ENCODE measurements at places on chromosomes 2 and 18. TPM values are rescaled to one million over a fixed set of nuclear protein-coding genes. Genes with fewer than 3 reads are reported as not detected.

TMEM178A gene
- total RNA-seq = 4.8 TPM

SPEG gene
- 6.1 TPM for total RNA-seq

GRCh38 chr18:3967359-3968180 lies 487.5 kb downstream of the DLGAP1 start:
- DNase-seq = no peak

GRCh38 chr2:19319064-19319463 lies 39.4 kb downstream of the OSR1 start:
- DNase-seq = no peak

GRCh38 chr2:18836436-18836835 lies 247.1 kb upstream of the NT5C1B start:
- DNase-seq = no peak

TFCP2L1 gene
- 1.7 TPM for total RNA-seq

CD207 gene
- total RNA-seq = 0.74 TPM

- no peak for DNase-seq
Observed at GRCh38 chr2:152065945-152066344, 32.9 kb downstream of the CACNB4 start.

CABLES1 gene
- total RNA-seq = 24.9 TPM

DNA sequence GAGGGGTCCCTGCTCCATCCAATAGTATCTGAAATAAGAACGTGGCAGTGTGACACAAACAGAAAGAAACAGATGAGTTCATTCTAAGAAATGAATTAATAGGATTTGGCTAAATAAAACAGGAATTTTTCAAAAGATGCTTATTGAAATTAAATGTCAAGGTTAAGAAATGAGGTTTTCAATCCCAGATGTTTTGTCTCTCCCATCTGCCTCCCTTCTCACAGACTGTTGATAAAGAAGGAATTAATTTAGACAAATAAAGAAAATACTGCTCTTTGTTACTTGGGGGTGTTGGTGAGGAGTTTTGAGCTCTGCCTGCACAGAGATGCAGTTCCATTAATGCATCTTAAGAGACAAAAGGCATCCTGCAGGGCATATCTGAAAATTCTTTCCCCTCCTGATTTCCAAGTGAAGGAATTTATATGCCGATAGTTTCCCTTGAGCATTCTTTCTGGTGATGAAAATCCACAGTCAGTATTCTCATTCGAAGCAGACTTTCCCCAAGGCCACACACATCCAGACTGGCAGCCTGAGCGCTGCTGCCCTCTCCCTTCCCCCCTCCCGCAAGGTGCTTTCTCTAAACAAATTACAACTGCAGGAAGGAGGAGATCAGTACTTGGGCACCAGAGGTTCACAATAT lies 385.4 kb upstream of the RND3 start:
- no peak for DNase-seq

All from endothelial cell (in vitro differentiated cells).